ENCODE measurements at places on chromosomes 6 and 20.

DNA sequence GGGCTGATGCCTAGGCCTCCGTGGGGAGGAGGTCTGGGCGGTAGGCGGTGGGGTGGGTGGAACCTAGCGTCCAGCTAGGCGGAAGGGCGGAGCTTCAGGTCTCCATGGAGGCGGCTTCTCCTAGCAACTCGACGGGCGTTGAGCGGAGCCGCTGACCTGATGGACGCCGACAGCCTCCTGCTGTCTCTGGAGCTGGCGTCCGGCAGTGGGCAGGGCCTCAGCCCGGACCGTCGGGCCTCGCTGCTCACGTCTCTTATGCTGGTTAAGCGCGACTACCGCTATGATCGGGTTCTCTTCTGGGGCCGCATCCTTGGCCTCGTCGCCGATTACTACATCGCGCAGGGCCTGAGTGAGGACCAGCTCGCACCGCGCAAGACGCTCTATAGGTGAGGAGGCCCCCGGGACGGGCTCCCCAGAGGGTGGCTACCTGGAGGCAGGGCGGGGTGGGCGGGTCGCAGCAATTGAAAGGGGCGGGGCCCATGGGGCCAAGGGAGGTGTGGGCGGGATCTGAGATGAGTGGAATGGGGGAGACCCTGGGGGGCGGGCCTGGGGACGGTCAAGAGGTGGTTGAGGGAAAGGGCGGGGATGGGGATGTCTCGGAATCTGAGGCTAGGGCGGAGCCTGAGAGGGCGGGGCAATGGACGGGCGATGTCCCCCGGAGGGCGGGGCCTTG is at the start of gene RSPH9:
TSS of gene RSPH9 (plus strand) at position 97 of the 673 bp plus-strand sequence. CDS start at position 160, 63 bp downstream.
- peak; percentile 88 for DNase-seq

- DNase-seq: no peak
These were observed 10.1 kb downstream of the DDR1 start for GRCh38 chr6:30894381-30894780.

DNA sequence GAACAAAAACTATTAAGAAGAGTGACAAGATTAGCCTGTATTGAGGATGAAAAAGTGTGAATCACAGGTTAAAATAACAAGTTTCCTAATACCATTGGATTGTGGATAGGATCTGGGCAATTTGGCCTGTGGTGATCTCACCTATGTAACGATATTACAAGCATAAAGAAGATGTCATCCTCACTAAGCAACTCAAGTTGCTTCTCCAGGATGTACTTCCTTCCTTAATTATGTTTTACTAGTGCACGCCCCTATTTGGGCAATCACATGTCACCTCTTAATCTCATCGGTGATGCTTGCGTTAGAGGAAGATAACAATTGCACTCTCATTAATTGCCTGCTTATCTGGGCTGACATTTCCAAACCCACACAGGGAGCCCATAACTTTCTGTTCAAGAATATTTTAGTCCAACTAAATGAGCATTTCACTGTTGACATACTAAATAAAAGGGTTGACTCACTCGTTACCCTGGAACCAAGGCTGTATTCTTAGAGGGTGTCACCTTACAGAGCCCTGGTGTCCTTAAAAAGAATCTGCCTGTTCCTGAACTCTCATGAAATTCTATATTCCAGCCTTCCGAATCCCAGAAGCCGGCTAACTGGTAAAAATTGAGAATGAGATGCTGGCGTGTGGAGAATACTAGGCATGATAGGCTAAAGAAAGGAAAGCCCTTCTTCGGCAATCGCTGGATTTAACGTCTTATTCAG is 88.2 kb upstream of the ATXN1 start:
- no peak for DNase-seq

DNA sequence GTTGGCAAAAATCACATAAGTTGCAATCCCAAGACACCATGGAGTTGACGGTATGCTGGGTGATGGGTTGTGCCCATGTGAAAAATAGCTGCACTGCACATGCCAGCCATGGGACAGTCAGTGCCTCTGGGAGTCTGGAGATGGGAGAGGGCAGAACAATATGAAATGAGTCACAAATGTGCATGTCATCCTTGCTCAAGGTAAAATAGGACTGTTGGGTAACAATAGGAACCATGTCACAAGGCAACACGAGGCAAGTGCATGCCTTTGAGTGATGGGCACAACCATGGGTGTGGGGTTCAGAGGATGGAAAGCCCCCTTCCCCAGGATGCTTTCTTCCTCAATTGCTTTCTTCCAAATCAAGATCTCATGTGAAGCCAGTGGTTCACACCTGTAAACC is 70.5 kb upstream of the PIM1 start:
- DNase-seq: no peak

DNA sequence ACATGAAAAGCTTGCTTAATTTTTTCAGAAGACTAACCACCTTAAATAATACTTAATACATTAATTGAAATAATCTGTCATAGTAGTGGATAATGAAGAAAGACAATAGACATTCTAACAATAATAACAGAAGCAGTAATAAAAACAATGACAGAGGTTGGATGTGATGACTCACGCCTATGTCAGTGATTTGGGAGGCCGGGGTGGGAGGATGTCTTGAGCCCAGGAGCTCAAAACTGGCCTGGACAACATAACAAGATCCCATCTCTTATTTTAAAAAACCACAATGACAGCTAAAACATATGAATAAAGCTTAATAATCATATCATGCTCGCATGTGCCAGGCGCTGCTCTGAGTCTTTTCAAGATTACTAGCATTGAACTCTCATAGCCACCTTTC is 105.5 kb downstream of the IPCEF1 start:
- no peak for DNase-seq

DNA sequence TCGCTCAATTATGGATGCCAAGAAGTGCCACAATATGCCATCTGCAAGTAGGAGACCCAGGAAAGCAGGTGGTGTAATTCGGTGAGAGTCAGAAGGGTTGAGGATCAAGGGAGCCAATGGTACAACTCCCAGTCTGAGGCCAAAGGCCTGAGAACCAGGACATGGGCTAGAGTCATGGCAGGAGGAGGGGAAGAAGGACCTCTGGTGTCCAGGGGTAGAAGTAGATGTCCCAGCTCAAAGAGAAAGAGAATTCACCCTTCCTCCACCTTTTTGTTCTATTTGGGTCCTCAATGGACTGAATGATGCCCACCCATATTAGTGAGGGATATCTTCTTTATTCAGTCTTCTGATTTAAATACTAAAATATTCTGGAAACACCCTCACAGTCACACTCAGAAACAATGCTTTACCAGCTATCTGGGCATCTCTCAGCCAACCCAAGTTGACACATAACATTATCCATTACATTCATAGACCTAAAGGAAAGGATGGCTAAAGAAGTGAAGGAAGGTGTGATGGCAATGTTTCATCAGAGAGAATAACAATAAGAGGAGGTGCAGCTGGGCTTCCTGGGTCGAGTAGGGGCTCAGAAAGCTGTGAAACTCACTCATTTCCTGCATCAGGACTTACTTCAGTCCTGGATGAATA is 21.2 kb upstream of the HLA-DQA1 start:
- no peak for DNase-seq

DNA sequence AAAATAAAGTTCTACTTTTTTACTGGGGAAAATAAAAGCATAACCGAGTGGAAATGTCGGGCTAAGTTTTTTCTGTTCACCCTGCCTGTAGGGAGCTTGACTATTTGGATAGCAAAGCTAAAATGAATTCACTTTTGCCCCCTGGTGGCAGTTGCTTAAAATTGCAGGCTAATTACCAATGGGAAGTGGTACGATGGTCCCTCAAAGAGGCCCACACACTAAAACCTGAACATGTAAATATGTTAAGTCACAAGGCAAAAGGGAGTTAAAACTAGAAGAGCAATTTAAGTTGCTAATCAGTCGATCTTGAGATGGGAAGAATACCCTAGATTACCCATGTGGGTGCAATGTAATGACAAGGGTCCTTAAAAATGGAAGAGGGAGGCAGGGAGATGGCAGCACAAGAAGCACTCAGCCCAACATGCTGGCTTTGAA is 916 bp upstream of the SUN5 start:
- DNase-seq: no peak

- no peak for DNase-seq
These were observed 63.5 kb upstream of the VSTM2L start for GRCh38 chr20:37839432-37839827.

- no peak for DNase-seq
These were observed 71.5 kb upstream of the TGM3 start for GRCh38 chr20:2224368-2224639.

DNA sequence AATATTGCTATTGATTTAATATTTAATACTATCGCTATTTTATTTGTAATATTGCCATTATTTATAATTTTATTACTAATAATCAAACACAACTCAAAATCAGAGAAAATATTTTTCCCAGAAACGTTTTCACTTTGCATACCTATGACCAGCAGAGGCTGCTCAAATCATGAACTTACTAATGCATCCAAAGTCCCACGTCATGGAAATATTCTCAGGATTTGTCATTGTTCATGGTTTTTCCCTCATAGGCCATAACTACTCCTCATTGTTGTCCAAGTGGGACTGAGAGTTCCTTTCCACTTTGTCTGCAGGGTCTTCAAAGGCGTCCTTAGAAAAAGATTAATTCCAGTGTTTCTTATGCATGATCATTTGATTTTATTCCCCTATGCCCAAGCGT is 344.8 kb downstream of the THBS2 start:
- DNase-seq: no peak

- DNase-seq: no peak
These were observed 47.0 kb upstream of the TBX18 start for GRCh38 chr6:84811351-84811750.

DNA sequence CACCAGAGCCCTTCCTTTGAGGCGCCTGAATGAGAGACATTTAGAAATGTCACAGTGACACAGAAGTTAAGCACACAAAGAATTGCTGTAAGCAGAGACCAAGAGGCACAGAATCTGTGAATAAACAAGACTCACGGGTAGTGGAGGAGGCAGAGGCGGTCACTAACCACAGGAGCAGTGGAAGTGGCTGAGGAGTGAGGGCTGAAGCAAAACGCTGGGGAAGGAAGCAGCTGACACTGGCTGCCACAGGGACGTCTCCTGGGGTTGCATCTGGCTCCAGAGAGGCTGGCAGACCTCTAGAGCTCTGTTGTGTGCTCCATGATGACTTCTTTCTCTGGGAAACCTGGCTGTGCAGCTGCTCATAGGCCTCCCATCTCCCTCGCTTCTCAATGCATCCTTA is 65.0 kb upstream of the SLC2A12 start:
- DNase-seq: no peak

- DNase-seq: no peak
These were observed 149.7 kb downstream of the ASCC3 start for GRCh38 chr6:100731411-100731810.

DNA sequence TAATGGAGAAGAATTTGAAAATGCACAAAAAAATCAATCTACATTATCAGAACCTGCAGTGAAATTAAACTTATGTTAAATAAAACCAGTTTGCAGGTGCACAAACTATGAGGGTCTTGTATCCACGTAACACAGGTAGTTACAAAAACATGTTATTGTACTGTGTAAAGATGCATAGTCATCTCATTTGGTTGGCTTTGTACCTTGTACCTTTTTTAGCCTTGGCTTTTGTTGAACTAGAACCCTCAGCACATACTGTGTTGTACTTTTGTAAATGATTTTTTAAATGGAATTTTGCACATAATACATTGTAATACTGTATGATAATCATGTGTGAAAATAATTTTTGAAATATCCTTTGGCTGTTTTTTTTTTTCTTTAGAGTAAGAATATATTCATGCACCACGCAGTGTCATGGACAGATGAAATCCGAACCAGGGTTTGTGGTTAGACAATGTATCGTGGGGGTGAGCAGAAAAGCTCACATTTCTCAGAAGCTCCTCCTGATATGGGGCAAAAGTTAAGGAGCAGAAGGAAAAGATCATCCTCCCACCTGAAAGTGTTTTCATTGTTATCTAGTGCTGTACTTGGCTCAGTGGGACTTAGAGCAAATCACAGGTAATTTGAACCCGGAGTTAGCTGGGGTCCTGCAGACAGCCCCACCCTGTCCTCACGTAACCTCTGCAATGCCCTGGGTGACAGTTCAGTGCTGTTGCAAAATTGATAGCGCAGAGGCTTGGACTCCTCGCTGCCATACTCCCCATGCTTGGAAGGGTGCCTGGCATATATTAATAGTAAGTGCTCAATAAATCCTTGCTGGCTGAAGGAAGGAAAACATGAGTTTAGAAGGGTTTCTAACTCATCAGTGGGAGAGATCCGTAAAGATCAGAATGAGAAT is 14.8 kb upstream of the NAA20 start:
- DNase-seq: no peak

DNA sequence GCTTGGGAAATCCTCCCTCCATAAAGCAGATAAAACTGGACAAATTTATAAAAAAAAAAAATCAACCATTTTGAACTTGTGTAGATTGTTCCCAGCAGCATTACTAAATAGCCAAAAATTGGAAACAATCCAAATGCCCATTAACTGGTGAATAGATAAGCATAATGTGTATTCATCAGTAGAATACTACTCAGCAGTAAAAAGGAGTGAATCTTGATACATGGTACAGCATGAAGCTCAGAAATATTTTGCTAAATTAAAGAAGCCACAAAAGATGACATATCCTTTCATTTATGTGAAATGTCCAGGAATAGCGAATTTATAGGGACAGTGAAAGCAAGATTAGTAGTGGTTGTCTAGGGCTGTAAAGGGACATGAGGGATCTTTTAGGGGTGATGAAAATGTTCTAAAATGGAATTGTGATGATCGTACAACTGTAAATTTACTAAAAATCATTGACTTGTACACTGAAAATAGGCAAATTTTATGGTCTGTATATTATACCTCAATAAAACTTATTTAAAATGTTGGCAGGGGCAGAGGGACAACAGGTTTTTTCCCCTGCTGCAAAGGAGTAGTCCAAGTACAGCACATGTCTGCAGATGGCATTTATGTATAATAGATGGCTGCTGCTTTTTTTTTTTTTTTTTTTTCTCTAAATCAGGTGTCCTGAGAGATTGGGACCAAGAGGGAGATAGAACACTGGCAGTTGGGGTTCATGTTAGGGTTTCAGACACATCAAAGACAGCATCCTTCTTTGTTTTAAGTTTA is 59.5 kb downstream of the CBFA2T2 start:
- no peak for DNase-seq

DNA sequence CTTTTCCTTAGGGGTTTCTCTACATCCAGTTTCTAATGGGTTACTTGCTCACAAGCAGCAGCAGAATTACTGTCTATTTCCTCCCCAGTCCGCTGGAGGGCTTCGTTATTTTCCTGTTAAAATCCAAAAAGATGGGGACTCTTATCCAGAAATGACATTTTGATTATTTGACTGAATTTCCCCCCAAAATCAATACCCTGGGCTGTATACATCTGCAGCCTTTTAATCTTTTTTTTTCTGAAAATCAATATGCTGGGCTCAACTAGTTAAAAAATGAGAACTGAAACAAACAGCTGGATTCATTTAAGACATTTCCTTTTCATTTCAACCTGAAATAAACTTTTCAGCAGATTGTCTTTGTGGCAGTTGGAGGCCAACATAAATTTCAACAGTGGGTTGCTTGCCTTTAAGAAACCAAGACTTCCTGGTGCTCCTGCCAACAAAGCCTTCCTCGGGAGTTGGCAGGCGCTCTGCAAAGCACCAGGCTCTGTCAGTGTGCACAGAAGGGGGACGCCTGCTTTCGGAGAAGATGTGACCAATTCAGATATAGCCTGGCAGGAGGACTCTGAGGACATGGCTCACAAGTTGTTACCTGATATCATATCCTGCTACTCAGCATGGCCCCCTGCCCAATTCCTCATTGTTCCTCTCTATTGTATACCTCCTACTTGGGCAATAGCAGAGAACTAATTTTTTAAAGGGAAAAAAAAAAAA is 204.7 kb upstream of the ARG1 start:
- DNase-seq: no peak

GRCh38 chr6:151167034-151167433 is 72.7 kb upstream of the AKAP12 start:
- DNase-seq: no peak
